ENCODE measurements at places on chromosomes 2 and 18. TPM values are rescaled to one million over a fixed set of nuclear protein-coding genes. Genes with fewer than 3 reads are reported as not detected.

DNA sequence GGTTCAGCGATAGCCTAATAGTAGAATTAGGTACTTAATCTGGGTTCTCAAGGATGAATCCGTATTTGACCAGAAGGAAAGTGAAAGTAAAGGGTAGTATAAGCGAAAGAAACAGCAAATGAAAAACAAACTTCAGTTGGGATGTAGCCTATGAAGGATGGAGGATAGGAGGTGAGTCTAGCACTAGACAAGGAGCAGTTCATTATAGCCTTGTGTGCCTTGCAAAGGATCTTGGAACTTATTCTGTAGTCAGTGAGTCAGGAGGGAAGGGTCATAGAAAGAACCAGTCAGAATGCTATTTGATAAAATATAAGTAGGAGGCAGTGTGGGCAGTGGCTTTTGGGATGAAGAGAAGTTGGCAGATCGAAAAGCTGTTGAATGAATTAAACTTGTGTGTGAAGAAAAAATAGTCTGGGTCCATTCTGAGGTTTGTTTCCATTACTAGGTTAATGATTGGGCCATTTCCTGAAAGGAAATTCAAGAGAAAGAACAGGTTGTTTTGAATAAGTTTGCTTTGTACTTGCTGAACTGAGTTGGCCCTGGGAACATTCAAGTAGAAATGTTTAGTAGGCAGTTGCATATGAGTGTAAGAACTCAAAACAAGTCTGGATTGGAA is 48.5 kb downstream of the ANKRD12 start:
- peak overlapping the region; percentile 1 for H3K4me3 ChIP-seq
- peaks cover 3% of the 10 kb centered on the region for H3K27me3 ChIP-seq
- no peak for DNase-seq
- H3K36me3 ChIP-seq: no peaks in the 10 kb centered on the region
- H3K27ac ChIP-seq: peak overlapping the region; percentile 16

Gene FAM110C
- total RNA-seq: 0.08 TPM

GRCh38 chr2:176772816-176773215 is 439.8 kb upstream of the HNRNPA3 start:
- H3K27me3 ChIP-seq: peaks cover 6% of the 10 kb centered on the region
- peaks cover 12% of the 10 kb centered on the region for H3K36me3 ChIP-seq
- peaks cover 10% of the 10 kb centered on the region for H3K4me1 ChIP-seq
- peak overlapping the region; percentile 10 for H3K27ac ChIP-seq
- no peak overlapping the region for H3K4me3 ChIP-seq
- DNase-seq: no peak

Gene REG1B
- total RNA-seq: not detected

- H3K27me3 ChIP-seq: peaks cover 2% of the 10 kb centered on the region
- DNase-seq: no peak
- H3K4me1 ChIP-seq: peaks cover 12% of the 10 kb centered on the region
- no peak overlapping the region for H3K27ac ChIP-seq
- no peaks in the 10 kb centered on the region for H3K36me3 ChIP-seq
- no peak overlapping the region for H3K4me3 ChIP-seq
Observed at GRCh38 chr18:57085371-57085770, 61.5 kb upstream of the BOD1L2 start.

GRCh38 chr2:95040426-95040825 is 14.9 kb downstream of the MAL start:
- H3K4me1 ChIP-seq: peaks cover 22% of the 10 kb centered on the region
- peaks cover 22% of the 10 kb centered on the region for H3K36me3 ChIP-seq
- no peak overlapping the region for H3K4me3 ChIP-seq
- no peak for DNase-seq
- H3K27ac ChIP-seq: no peak overlapping the region

Gene PSMA8
- not detected for total RNA-seq

- no peak overlapping the region for H3K27ac ChIP-seq
- H3K36me3 ChIP-seq: no peaks in the 10 kb centered on the region
- DNase-seq: no peak
- peaks cover 16% of the 10 kb centered on the region for H3K4me1 ChIP-seq
Observed at GRCh38 chr2:69631402-69631801, 12.1 kb downstream of the AAK1 start.

DNA sequence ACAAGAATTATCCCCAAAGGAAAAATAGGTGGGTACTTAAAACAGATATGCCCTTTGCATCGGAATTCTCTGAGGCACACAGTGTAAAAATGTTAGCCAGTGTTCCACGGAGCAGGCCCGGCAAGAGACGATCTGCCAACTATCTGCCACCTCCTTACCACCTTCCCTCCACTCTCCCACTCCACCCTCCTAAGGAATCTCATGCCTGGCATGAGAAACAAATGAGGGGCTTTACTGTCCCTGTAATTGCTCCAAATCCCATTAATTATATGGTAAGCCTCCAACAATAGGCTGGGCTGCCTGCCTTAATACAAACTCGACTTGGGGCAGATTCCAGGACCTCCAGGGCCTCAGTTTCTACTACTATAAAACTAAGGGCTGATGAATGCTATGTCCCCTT is 102.3 kb downstream of the ZBTB7C start:
- H3K27me3 ChIP-seq: no peaks in the 10 kb centered on the region
- H3K27ac ChIP-seq: no peak overlapping the region
- H3K4me1 ChIP-seq: no peaks in the 10 kb centered on the region
- no peaks in the 10 kb centered on the region for H3K36me3 ChIP-seq

DNA sequence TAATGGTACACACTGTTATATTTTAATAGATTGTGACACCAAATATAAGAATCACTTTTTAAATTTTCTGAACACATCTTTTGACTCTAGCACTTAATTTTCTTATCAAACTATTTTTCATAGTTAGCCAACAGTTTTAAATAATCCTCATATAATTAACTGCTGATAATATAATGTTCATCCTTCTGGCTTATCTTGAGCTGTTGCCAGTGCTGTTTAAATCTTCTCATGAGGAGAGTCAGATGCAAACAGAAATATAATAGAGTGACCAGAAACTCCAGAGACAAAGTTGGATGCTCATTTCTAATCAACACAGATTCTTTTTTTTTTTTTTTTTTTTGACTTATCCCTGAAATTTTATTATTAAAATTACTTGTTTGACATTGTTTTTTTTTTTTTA is 282.6 kb downstream of the SPAG16 start:
- H3K4me1 ChIP-seq: no peaks in the 10 kb centered on the region
- no peaks in the 10 kb centered on the region for H3K27me3 ChIP-seq
- DNase-seq: no peak
- H3K4me3 ChIP-seq: no peak overlapping the region
- no peaks in the 10 kb centered on the region for H3K36me3 ChIP-seq

DNA sequence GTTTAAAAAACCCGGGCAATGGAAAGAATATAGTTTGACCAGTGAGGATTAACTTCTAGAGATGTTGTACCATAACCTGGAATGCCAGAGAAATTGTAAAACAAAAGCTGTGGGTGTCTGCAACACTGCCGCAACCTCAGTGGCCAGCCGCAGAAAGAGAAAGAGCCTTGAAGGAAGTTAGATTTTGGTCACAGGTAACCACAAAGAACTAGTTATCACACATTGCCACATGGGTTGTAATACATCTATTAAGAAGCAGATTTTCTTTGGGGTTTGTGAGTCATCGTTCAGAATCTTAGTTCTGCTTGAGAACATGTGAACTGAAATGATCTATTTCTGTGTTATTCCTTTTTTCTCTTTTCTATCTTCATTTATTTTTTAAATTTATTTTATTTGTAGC is 222.9 kb upstream of the AGAP1 start:
- H3K27me3 ChIP-seq: peaks cover 3% of the 10 kb centered on the region
- H3K36me3 ChIP-seq: no peaks in the 10 kb centered on the region
- H3K4me3 ChIP-seq: peak overlapping the region; percentile 31
- DNase-seq: no peak

- DNase-seq: no peak
- H3K4me1 ChIP-seq: peaks cover 2% of the 10 kb centered on the region
- H3K27ac ChIP-seq: no peak overlapping the region
- H3K4me3 ChIP-seq: no peak overlapping the region
Observed at GRCh38 chr2:12618576-12618975, 98.2 kb upstream of the TRIB2 start.

GRCh38 chr2:158914731-158915130 is 53.7 kb upstream of the TANC1 start:
- H3K27me3 ChIP-seq: peaks cover 1% of the 10 kb centered on the region
- no peak overlapping the region for H3K27ac ChIP-seq
- DNase-seq: no peak
- no peak overlapping the region for H3K4me3 ChIP-seq

Gene NCKAP5
- total RNA-seq: 7.4 TPM

Gene RGPD6
- total RNA-seq: 26.3 TPM

DNA sequence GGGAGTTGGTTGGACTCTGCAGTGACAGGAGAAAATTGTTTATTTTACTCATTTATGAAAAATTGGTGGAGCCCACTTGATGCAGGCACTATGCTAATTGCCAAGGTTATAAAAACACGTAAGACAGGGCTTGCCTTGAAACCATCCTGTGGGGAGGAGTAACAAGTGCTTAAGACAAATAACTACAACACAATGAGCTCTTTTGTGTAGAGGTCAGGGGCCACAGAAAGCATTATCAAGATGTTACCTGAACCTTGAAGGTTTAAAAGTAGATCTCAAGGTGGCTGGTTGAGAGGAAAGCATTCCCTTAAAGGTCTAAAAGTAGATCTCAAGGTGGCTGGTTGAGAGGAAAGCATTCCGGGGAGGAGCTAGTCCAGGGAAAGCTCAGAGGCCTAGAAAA is 381.8 kb upstream of the POU3F3 start:
- no peaks in the 10 kb centered on the region for H3K4me1 ChIP-seq
- DNase-seq: no peak
- no peak overlapping the region for H3K27ac ChIP-seq
- H3K27me3 ChIP-seq: no peaks in the 10 kb centered on the region

Gene RNF181
- 155 TPM for total RNA-seq

All from endothelial cell (in vitro differentiated cells).